ENCODE measurements at places on chromosomes 5 and 9.

DNA sequence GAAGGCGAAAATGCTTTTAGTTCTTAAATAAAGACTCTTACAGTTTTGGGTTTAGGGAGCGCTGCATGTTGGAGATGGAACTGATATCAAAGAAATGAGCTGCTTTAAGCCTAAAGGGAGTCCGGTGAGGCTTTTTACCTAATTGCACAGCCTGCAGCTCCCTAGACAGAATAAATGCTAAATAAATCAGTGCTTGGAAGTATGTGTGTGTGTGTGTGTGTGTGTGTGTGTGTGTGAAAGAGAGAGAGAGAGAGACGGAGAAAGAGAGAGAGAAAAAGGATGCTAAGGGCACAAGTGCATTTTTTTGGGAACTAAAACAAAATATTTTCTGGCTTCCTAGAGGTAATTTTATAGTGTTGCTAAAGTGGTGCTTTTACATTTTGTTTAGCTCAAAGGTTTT is 88.4 kb downstream of the MTRR start:
- no peak for DNase-seq

DNA sequence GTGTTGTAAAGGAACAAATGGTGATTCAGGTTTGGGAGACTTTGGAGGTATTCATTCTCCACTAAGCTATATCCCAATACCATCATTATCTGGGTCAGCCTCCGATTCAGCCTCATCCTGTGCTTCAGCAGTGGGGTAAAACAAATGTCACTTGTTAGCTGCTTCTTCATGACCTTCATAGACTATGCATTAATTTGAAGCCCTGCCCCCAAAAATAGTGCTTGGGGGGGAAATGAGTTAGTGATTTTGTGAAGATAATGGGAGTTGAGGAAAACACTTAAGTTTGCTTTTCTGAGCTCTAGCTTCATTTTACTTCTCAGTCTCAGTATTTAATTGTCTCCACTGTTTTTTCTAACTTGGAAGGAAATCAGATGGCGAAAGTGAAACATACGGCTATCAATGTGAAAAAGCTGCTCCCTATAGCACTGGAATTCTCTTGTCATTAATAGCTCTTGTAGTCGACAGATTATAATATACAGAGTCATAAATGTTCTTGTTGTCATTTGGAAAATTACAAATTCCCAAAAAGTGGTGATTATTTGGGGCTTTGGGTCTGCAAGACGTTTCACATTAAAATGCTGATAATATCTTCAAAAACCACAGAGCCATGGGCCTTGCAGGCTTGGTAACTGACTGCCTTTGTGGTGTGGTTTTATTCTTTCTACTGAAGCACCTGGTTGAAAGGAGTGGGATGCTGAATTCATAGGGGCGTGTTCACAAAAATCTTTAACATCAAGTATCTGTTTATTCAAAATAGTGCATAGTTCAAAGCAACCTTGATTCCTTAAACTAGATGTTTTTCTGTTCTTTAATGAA is 40.0 kb downstream of the PIK3R1 start:
- peak; percentile 30 for DNase-seq

GRCh38 chr9:129482521-129483414 is 138.1 kb downstream of the C9orf50 start:
- no peak for DNase-seq

DNA sequence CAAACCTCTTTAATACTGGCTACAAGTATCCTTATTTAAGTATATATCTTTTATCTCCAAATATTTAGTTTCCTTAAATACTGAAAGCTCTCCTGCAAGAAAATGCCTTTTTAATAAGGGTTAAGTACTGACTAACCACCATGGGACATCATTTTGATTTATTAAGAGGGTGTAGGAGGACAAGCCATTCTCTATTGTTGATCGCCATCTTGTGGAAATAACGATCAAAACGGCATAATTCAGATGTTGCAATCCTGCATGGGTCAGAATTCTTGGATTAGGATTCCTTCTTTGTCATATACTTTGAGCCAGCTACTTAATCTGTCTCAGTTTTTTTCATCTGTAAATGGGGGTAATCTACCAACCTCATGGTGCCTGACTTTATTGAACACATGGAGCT is 28.7 kb upstream of the C5orf46 start:
- no peak for DNase-seq

DNA sequence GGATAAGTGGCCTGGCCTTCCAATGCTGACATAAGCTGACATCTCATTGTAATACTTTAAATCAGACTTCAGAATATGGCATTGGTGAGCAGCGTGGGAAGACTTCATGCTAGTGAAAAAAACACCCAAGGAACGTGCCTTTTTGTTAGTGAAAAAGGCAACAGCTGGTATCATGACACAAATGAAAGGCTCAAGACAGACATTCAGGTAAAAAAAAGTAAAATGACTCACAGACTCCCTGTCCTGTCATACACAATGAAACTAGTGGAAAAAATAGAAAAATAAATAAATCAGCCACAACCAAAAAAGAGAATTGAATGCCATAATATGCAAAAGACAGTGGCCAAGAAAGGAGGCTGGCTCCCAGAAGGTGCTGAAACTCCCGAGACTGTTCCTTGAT is 24.4 kb upstream of the PPP1R2B start:
- DNase-seq = no peak

DNA sequence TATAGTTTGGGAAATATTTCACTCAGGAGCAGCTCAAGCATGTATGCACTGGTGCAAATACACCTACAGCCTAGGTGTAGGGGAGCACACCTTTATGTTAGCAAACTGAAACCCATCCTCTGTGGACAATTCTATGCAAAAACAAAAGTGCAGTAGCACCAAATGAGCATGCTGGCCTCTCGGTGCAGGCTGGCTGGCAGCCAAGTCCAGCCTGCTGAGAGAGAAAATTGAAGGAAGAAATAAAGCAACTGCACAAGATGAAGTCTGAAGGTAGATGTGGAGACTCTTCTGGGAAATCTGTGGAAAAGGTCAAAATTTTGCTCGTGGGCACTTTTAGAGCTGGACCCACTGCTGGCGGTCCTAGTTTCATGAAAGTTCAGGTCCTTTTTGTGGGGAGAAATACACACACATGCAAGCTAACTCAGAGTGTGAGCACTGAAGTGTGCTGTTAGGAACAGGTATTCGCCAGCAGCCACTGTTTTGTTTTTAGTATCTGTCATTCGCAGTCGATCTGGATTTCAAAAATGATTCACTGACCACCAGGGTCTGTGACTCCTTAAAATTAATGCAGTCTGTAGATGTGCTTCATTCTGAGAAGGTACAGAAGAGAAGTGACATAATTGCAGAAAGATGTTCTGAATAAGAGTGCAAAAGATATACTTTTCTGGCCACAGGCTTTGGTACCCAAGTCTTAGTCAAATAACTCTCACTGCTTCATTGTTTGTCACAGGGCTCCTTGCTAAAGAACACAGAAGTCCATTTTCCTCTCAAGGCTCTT is 281.7 kb downstream of the PARP8 start:
- no peak for DNase-seq

GRCh38 chr9:34374905-34375552 is 1.7 kb downstream of the MYORG start:
- DNase-seq = no peak

DNA sequence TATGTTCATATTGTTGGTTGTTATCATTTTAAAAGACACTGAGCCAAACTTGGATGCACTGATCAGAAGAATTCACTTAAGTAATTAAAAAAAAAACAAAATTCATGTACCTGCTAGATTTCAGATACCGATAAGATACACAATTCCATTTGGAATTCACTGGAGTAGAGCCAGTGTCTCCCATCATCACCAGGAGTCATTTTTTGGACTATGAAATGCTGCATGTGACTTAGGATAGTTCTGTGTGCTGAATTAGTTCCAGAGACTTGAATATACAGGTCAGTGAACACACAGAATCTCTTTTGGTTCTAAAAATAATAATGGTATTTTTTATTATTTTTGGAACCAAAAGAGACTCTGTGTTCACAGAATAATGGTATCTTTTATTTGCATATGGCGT is 482.6 kb upstream of the PIK3R1 start:
- DNase-seq = no peak

DNA sequence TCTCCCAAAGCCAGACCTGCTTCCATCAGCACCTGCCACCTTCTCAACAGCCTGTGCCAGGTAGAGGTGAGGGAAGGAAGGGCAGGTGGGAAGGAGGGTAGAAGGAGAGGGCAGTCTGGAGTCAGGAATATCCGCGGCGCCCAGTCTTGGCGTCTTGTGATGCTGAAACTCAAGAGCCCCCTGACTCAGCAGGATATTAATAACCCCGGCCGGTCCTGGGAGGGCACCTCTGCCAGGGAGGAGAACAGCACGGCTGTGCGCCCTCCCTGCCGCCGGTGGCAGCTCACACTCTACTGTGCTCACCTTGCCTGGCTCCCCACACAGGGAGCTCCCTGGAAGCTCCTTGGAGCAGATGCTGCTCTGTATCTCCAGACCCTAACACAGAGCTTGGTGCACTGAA is 11.6 kb upstream of the NTNG2 start:
- no peak for DNase-seq

All from activated CD4-positive, alpha-beta T cell treated with anti-CD3 and anti-CD28 coated beads, Interleukin-2, Interleukin-6, amounts not matched to agents 100 ng/mL and 50 ng/mL, durations not matched to agents 16 hours and 8 hours (primary cell).